ENCODE measurements at places on chromosomes 1 and 21.

DNA sequence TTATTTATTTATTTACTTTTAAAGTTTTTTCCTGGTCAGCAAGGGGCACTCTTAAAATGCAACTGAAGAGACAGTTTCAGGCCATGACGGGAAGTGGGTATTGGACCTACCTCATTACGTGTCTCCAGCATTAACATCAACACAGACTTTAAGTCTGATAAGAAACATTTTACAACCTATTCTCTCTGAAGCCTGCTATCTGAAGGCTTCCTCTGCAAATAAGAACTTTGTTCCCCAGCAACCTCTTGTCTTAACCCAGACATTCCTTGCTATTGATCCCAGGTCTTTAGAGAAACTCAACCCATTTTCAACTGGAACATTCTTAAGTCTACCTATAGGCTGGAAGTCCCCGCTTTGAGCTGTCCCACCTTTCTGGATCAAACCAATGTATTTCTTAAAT, 258.3 kb upstream of the TMPRSS15 start:
- DNase-seq = no peak

DNA sequence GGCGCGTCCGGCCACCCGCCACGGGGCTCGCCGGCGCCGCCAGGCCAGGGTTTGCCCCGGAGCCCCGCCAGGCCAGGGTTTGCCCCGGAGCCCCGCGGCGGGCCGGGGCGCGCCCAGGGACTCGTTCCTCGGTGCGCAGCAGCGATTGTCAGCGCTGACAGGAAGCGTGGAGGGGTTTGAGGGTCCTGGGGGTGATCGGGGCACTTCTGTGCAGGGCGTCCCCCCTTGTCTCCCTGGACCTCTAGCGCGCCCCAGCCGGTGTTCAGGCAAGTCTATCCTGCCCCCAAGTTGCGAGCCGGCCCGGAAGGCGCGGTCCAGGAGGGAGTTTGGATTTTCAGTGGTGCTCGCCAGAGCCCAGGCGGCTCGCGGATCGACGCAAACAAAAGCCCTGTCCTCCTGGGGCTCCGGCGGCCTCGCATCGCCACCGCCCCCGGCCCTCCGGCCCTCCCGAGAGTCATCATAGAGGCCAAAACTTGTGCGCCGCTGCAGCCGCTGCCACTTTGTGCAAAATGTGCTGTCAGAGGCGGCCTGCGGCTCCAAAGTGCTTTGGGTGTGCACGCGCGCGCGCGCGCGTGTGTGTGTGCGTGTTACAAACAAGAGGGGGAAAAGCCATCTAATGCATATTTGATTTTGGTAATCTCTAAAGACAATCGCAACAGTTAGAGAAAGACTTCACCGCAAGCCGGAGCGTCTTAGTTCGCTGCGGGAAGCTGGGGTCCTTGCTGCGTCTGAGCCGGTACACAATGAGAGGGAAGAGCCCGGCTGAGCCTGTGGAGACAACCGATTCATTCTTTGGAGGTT, 1.0 kb downstream of the ROR1 start:
- DNase-seq = no peak

DNA sequence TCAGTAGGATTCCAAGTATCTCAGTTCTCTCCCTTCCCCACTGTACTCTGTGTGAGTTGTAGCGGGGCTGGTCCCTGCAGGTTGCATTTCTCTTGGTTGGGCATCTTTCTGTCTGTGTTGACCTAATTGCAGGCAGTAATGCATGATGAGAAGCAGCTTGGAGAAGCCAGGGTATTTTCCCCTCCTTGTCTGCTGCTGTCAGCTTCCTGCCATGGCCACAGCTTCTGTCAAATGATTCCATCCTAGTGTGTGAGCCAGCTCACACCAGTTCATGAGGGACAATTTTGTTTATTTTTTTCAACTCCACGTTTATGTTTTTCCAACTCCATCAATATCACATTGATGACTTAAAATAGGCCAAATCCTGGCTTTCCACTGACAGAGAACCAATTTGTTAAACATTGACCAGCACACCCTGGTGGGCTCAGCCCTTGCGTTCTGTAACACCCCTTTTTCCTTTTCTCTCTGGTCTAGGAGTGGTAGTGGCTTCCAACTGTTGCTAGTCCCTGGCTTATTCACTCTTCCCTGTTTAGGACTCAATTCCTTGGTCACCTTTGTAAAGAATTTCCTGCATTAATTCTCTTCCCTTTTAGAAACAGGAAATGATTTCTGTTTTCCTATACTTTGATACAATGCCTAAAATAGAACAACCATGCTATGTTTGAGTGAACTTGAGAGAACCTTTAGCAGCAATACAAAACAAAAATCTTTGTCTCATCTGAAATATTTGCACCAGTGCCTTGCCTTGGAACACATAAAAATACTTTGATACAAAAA, 44.9 kb upstream of the APOBEC4 start:
- DNase-seq = no peak

DNA sequence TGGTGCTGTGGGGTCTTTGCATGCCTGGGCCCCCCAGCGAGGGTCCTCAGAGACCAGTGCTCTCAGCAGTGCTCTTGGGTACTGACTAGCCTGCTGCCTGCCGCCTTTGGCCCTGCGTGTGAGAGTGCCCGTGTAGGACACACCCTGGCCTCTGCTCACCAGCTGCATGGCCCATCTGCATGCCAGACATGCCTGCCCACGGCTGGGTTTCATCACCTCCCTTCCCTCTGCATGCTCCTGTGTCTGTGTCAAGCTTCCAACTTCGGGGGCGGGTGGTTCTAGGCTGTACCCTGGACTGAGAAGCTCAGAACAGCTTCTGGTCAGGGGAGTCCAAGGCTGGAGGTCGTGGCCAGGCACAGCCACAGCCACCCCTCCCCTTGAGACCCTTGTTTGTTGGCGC, 56.9 kb downstream of the PTPRF start:
- no peak for DNase-seq

GRCh38 chr1:167938080-167938636, 1.3 kb upstream of the MPC2 start:
- DNase-seq = no peak

DNA sequence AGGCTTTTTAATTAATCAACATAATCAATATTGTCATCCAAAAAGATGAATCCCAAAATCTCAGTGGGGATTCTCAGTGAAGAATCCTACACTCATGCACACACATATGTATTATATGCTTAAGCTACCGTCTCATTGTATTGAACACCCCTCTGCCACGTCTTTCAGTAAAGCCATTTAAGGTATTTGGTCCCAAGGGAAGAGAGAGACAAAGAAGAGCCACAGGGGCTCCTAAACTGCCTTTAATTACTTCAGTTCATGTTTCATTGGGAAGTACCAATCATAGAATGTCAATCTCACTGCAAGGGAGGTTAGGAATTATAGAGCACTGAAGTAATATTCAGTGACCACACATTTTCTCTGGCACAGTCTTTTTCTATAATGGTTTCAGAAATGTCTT, 388.6 kb upstream of the NEGR1 start:
- DNase-seq = no peak

GRCh38 chr1:22428672-22429071, 23.0 kb upstream of the ZBTB40 start:
- DNase-seq = no peak

DNA sequence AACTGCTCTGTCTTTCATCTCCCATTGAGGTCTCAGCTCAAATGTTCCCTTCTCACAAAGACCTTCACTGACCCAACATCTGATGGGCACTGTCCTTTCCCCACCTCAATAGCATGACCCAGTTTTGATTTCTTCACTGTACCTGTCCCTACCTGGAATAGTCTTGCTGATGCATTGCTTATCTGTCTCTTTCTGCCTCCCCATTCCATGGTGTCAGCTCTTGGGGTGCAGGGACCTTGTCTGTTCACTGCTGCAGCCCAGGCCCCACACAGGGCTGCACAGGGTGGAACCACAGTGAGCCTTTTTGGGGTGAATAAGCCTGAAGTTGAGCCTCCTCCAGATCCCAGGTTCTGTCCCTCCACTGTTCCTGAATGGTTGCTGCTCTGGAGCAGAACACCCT, 414.9 kb downstream of the PTPRU start:
- no peak for DNase-seq

DNA sequence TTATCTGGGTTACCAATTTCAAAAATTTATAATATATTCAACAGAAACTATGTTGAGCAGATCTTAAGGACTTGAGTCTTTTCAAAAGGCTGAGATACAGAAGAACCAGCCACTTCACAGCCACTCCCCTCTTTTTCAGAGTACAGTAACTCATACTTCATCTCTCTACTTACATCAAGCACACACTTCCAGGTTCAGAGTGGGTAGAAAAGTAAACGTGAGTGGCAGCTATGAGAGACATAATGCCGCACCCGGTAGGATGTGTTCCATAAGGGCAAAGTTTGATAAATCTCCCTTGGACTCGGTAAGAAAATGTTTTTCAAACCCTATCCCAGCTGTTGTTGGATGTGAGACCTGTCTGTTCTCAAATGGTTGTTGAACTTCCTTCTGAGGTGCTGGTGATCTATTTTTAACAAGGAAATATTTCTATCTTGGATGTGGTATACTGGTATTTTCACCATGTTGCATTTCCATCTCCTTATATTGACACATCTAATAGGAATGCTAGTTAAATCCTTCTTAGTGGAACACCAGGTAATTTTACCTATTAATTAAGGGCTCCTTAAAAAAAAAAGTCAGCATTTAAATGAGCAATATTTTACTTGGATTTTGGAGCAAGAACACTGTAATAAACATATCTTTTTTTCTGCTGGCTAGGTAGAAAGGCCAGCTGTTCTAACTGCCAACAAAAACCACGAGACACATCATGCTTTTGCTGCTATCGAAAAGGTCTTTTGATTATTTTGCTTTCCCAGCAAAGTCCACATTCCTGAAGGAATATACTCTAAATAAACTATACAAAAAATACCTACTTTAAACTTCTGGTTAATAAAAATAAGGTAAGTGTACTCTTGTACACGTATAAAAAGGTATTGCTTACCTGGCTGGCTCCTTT, 28.2 kb downstream of the CNN3 start:
- DNase-seq = no peak

DNA sequence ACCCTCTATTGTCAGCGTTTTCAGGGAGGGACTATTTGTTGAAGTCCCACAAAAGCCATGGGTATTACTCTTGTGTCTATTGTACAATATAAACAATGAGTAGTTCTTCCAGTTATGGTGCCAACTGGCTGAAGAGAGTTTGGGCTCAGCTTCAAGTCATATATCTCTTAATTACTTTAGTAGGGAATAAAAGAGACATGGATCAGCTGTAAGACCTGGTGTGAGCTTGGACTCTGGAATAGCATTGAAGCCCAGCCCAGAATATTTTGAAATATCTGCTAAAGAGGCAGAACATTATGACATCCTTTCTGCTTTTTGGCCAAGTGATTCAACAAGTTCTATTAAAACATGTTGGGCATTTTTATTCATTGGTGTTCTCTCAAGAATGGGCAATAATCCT, 224.9 kb downstream of the BACH1 start:
- no peak for DNase-seq

DNA sequence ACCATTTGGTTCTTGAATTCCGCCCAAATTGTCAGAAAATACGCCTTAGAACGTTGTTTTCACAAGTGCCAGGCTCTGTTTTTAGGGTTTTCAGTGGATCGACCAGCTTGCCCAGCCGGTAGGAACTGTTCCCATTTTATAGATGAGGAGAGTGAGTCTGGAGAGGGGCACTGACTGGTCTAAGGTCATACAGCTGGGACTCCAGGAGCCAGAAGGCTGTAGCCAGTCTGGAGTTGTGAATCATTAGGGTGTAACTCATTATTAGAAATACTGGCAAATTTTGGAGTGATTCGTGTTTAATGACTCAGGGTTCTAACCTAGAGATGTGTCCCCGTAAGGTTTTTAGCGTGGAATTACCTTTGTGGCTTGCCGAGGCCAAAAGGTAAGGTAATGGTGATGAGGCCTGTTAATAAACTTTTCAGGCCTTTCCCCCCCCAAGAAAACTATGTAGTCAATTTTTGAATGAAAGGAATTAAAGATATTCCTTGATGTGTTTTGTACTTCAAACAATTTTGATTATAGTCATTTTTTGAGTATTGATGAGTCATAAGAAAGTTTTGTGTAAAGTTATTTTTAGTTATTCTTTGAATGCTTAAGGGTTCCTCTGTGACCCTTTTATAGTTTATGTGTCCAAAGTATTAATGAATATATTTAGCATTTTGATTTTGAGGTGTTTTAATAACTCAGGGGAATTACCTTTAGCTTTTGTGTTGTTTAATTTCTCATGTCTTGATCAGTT, 2.1 kb downstream of the DYRK1A start:
- no peak for DNase-seq

DNA sequence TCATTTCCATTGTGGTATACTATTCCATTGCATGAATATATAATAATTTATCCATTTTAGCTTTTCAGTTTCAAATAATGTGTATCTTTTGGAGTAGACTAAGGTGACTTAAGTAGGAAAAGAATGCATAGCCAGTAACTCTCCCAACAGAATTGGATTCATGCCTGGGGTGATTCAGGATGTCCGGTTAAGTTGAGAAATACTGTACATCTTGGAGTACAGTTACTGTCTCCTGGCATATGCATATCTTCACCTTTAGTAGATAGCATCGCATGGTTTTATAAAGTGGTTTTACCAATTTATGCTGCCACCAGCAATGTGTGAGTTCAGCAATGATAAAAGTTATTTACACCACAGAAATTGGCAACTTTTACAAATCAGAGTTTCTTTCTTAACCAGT, 18.6 kb upstream of the SLC6A9 start:
- DNase-seq = no peak

DNA sequence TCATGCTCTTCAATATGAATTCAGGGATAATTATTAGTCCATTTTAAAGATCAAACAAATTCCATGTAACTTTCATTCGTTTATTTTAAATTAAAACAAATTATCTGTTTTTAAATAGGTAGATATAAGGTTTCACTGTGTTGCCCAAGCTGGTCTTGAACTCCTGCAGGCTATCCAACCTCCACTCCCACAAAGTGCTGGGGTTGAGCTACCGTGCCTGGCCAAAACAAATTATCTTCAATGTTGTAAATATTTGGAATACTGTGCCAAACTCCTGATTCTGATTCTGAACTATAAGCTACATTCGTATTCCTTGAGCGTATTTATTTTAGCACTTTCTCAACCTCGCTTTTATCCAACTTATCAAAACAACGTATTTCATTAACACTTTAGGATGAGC, 19.6 kb downstream of the AGL start:
- DNase-seq = no peak
